Placental pericyte (primary cell): ENCODE measurements at places on chromosomes 5 and 9. TPM values are rescaled to one million over a fixed set of nuclear protein-coding genes. Genes with fewer than 3 reads are reported as not detected.

WNK2 gene
- not detected in 2 replicates for total RNA-seq

PDLIM4 gene
- 26.9 and 91.1 TPM in 2 replicates for total RNA-seq

NCBP1 gene
- total RNA-seq: 25.6 and 52.3 TPM in 2 replicates

ALDH1A1 gene
- total RNA-seq: 0.29 and 3.5 TPM in 2 replicates

FAM193B gene
- 27.6 and 27.9 TPM in 2 replicates for total RNA-seq

COL23A1 gene
- total RNA-seq: not detected in 2 replicates

HRCT1 gene
- total RNA-seq: 0.43 TPM in 1 of 2 replicates, not detected in the other

CTSV gene
- 0.44 TPM in 1 of 2 replicates, not detected in the other for total RNA-seq

TICAM2 gene
- 1.1 and 9.7 TPM in 2 replicates for total RNA-seq

SPATA31A3 gene
- not detected in 2 replicates for total RNA-seq
